ENCODE measurements at places on chromosomes 12 and 14. TPM values are rescaled to one million over a fixed set of nuclear protein-coding genes. Genes with fewer than 3 reads are reported as not detected.
A peak's percentile ranks its signal among the peaks of the same experiment; 100 is the strongest.

DNA sequence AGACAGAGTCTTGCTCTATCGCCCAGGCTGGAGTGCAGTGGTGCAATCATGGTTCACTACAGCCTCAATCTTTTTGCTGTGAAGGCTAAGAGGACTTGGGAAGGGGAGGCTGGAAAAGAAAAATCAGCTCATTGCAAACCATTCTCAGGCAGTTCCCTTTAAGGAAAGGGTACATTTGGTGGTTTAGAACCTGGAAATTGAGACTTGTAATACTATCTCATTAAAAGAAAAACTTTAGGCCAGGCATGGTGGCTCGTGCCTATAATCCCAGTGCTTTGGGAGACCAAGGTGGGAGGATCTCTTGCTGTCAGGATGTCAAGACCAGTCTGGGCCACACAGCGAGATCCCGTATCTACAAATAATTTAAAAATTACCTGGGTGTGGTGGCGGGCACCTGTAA is 21.3 kb upstream of the TUBA1C start:
- no peaks in the 10 kb centered on the region for H3K27me3 ChIP-seq
- H3K27ac ChIP-seq = no peak overlapping the region
- no peak for DNase-seq
- H3K4me3 ChIP-seq = no peak overlapping the region
- peaks cover 12% of the 10 kb centered on the region for H3K4me1 ChIP-seq
- H3K36me3 ChIP-seq = no peaks in the 10 kb centered on the region

DNA sequence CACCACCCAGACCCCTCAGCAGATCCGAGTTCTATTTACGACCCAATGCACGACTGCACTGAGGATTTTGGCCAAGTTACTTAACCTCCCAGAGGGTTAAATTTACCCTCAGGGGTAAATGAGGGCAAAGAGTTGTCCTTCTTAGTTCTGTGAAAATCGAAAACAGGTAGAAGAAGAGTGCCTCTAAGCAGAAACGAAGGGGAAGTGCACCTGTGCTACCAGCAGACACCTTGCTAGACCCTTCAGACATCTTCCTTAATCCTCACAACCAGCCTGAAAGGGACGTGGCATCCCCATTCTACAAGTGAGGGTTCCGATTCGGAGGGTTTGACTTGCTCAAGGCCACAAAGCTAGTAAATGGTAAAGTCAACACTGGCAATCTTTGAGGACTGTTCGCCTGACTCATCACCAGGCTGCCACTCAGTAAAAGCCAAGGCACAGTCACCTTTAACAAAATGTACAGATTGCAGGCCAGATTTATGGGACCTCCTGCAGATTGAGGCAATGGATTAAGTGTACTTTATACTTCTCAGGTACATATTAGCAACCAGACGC is 1.6 kb downstream of the GSG1 start:
- no peak overlapping the region for H3K4me3 ChIP-seq
- H3K36me3 ChIP-seq = no peaks in the 10 kb centered on the region
- no peaks in the 10 kb centered on the region for H3K27me3 ChIP-seq
- H3K27ac ChIP-seq = peak overlapping the region; percentile 92
- peaks cover 45% of the 10 kb centered on the region for H3K4me1 ChIP-seq
- no peak for DNase-seq

DNA sequence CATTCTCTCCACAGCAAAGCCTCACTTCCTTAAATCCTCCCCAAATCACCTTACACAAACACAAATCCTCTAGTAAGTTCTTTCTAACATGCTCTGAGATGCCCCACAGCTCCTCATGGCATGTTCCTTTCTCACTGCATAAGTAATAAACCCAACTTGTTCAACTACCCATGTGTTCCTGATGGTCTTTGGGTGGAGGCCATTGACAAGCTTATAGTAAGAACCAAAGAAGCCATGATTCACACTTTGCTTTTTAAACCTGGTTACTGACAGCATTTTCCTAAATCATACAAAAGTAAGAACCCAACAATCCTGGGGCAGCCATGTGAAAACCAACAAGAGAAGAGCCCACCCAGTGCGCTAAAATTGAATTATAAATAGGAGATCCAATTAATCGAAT is 138.6 kb downstream of the ITPR2 start:
- DNase-seq = no peak
- H3K4me1 ChIP-seq = no peaks in the 10 kb centered on the region
- no peaks in the 10 kb centered on the region for H3K36me3 ChIP-seq
- H3K27me3 ChIP-seq = no peaks in the 10 kb centered on the region
- no peak overlapping the region for H3K4me3 ChIP-seq

DNA sequence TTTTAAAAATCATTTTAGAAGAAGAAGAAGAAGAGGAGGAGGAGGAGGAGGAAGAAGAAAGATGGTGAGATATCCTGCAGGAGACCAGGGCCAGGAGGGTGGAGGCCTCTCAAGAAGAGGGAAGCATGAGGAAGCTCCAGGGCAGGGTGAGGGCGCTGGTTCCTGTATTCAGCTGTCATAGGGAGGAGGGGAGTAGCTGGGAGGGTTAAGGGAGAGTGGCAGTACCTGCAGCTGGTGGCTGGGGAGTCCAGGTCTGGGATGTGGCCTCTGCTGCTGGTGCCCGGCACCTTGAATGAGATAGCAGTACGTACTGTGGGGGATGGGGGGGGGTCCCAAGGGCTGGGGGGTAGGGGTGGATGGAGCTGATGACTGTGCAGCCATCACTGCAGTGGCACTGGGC is 9.8 kb downstream of the RBP5 start:
- H3K27ac ChIP-seq = no peak overlapping the region
- no peak overlapping the region for H3K4me3 ChIP-seq
- no peaks in the 10 kb centered on the region for H3K27me3 ChIP-seq
- peaks cover 2% of the 10 kb centered on the region for H3K36me3 ChIP-seq

DNA sequence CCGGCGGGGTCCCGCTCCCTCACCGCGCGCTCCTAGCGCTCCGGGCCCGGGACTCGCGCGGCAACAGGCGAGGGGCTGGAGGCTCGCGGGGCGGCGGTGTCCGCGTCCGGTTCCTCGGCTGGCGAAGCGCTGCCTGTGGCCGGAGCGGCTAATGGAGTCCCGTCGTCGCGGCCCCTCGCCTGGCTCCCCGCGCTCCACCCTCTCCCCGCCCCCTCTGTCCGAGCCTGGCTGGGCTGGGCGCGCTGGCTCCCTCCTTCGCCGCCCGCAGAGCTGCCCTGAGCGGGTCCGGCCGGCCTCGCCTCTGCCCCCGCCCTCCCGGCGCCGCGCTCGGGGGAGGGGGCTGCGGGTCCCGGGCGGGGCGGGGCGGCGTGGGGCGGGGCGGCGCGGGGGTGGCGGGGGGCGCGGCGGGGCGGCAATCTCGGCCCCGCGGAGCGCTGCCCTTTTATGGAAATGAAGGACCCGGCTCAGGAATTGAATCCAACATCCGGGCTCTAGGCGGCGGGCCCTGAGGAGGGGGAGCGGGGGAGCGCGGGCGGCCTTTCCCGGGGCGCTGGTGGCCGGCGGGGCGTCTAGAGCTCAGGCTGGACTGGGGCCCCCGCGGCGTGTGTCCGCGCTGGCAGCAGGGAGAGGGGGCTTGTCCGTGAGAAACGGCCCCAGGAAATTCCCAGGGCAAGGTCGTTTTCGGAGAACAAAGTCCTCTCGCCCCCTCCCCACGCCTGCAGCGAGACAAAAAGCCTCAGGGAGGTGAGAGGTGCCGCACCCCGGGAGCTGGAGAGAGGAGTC is at the start of gene FERMT2:
Gene FERMT2, minus strand, starts transcription at position 153 of the 783 bp plus-strand sequence. CDS start 482 bp downstream, outside the sequence.
- peak; percentile 98 for DNase-seq
- H3K4me3 ChIP-seq = peak within 1 kb of the TSS; percentile 87
- H3K27me3 ChIP-seq = no peaks in the 10 kb centered on the region

GRCh38 chr12:113744802-113745395 is 221.2 kb downstream of the RBM19 start:
- peaks cover 7% of the 10 kb centered on the region for H3K27me3 ChIP-seq
- no peaks in the 10 kb centered on the region for H3K4me1 ChIP-seq
- H3K4me3 ChIP-seq = no peak overlapping the region
- no peak for DNase-seq
- H3K36me3 ChIP-seq = no peaks in the 10 kb centered on the region
- H3K27ac ChIP-seq = no peak overlapping the region

DNA sequence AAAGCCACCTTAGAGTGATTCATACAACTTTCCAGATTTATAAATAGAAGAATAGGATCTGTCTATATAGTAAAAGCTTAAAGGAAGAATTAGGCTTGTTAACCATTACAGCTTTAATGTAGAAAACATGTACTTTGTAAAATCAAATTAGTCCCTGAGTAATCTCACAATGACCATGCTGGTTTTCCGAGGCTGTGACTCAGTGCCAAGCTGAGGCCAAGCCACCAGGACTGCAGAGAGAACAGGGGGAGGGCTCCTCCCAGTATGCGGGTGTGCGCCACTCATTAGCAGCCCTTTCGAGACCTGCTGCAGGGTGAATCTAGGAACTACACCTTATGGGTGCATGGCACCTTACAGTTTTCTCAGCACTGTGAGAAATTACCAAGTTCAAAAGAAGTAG is 167.0 kb downstream of the EFCAB11 start:
- H3K27me3 ChIP-seq = no peaks in the 10 kb centered on the region
- no peak overlapping the region for H3K4me3 ChIP-seq
- no peak overlapping the region for H3K27ac ChIP-seq

DNA sequence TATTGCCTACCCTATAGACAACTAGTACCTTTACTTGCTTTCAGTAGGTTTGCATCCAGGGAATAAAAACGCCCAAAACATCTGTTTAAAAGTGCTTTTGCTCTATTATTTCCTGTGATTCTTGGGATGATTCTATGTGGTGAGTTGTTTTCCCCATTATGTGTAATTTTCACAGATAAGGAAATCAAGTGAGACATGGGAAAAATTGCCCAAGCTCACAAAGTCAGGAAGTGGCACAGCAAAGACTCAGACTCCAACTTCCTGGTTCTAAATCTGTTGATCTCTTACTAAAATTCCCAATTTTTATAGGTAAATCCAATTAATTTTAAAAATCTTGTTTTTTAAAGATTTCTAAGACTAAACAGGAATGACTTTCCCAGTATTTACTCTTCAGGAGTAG is 39.0 kb downstream of the NID2 start:
- peaks cover 11% of the 10 kb centered on the region for H3K36me3 ChIP-seq
- H3K27ac ChIP-seq = no peak overlapping the region
- DNase-seq = no peak
- H3K4me1 ChIP-seq = peaks cover 25% of the 10 kb centered on the region

GRCh38 chr14:104359969-104360442 is 219.6 kb upstream of the C14orf180 start:
- H3K4me1 ChIP-seq = peaks cover 20% of the 10 kb centered on the region
- peaks cover 3% of the 10 kb centered on the region for H3K27me3 ChIP-seq
- H3K27ac ChIP-seq = no peak overlapping the region

- DNase-seq = no peak
- H3K36me3 ChIP-seq = no peaks in the 10 kb centered on the region
- H3K4me3 ChIP-seq = no peak overlapping the region
- no peaks in the 10 kb centered on the region for H3K4me1 ChIP-seq
- peaks cover 2% of the 10 kb centered on the region for H3K27me3 ChIP-seq
These were observed 51.3 kb downstream of the RIMBP2 start for GRCh38 chr12:130664772-130665171.

- no peak overlapping the region for H3K27ac ChIP-seq
- no peaks in the 10 kb centered on the region for H3K36me3 ChIP-seq
- no peak for DNase-seq
- peaks cover 5% of the 10 kb centered on the region for H3K27me3 ChIP-seq
- no peak overlapping the region for H3K4me3 ChIP-seq
These were observed 112.4 kb downstream of the BCL11B start for GRCh38 chr14:99159341-99160340.

GRCh38 chr14:22422238-22422637 is 166.8 kb downstream of the DAD1 start:
- H3K36me3 ChIP-seq = no peaks in the 10 kb centered on the region
- no peak overlapping the region for H3K27ac ChIP-seq
- DNase-seq = no peak

DNA sequence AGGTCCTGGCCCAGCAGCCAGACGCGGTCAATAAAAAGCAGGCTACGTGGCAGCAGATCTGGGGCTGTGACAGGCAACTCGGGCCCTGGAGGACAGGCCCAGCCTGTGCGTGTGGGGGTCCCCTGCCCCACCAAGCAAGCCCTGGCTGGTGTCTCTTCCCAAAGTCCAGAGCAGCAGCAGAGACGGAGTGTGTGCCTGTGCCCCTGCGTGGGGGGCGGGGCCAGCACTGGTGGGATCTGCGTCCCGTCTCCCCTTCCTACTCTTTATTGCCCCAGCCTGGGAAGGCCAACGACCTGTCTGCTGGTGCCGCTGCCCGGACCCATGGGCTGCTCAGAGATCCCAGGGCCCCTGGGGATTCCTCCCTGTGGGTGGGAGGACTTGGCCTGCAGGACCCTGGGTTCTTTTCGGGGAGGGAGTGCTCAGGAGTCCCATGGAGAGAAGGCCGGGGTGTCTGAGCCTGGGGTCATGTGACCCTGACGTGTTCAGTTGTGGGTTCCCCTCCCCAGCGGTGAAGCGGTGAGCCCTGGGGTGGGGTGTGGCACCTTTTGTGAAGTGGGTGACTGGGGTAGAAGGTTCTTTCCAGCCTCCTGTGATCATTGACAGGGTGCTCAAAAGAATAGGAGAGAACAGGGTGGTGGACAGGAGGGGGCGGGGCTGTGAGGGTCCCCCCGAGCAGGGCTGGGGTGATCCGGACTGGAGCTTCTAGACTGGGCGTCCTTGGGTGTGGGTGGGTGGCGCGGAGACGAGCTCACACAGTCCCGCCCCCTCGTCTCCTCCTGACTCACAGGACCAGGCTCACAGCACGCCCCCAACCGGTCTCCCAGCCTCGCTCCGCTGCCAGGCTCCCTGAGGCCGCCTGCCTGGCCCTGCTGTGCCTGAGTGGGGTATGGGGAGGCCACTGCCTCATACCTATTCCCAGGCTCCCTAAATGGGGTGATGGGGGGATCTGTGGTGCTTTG is 22.4 kb downstream of the ASPG start:
- H3K36me3 ChIP-seq = no peaks in the 10 kb centered on the region
- H3K27me3 ChIP-seq = peaks cover 3% of the 10 kb centered on the region
- H3K4me1 ChIP-seq = peaks cover 16% of the 10 kb centered on the region
- no peak overlapping the region for H3K4me3 ChIP-seq

- H3K36me3 ChIP-seq = no peaks in the 10 kb centered on the region
- peaks cover 8% of the 10 kb centered on the region for H3K4me1 ChIP-seq
- no peak overlapping the region for H3K4me3 ChIP-seq
These were observed 126.9 kb downstream of the DUSP6 start for GRCh38 chr12:89225401-89225800.

- H3K27me3 ChIP-seq = peaks cover 66% of the 10 kb centered on the region
- H3K27ac ChIP-seq = peak overlapping the region; percentile 95
- H3K36me3 ChIP-seq = peaks cover 28% of the 10 kb centered on the region
- peak; percentile 80 for DNase-seq
These were observed 2.0 kb downstream of the SIX1 start for GRCh38 chr14:60647081-60647836.

Gene DNAH10
- total RNA-seq = 1.5 TPM

Gene TSPAN11
- total RNA-seq = 9.1 TPM

Gene KRT8
- total RNA-seq = 1.1 TPM

Gene FAM90A1
- total RNA-seq = 0.09 TPM

Gene HOTAIR
- total RNA-seq = 1.8 TPM

Gene SPTB
- total RNA-seq = 126 TPM

Data from muscle of leg (tissue), 16 donors.